ENCODE measurements at places on chromosomes 7 and 10.

GRCh38 chr7:144019457-144019856 lies 19.3 kb downstream of the OR6B1 start:
- no peak for DNase-seq

DNA sequence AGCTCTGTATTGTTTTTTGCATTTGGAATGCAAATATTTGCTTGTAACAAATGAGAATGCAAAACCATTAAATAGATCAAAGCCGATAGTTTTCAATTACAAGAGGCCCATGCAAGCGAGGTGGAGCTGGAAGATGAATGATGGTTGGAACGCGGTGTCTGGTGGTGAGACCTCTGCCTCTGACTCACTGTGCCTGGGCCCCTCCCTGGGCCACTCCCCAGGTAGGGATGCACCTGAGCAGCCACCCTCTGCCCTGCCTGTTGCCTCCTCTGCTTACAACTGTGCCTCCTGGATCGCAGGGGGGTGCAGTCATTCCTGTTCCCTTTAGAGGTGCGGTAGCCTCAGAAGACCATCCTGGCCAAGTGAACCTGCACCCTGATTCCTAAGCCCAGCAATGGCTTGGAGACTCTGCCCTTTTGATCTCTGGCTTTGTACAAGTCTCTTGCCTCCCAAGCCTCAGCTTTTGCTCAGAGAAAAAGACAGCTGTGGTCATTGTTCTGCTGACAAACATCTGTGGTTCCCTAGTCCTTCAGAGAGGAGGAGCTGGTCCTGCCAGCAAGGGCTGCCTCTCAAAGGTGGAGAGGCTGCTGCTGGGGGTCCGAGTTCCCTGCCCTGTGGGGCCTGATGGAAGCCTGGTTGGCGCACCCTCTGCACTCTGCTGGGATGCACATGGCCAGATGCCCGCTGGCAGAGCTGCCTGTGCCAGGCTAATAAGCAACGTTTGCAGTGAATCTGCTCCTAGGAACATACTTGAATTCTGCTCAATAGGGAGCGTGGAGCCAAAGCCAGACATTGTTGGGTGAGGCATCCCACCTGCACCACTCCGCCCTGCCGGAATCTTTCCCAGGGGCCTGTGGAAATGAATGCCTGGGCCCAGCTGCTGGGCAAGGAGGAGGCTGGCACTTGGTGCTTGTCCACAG lies 126.3 kb upstream of the TCERG1L start:
- DNase-seq: no peak

DNA sequence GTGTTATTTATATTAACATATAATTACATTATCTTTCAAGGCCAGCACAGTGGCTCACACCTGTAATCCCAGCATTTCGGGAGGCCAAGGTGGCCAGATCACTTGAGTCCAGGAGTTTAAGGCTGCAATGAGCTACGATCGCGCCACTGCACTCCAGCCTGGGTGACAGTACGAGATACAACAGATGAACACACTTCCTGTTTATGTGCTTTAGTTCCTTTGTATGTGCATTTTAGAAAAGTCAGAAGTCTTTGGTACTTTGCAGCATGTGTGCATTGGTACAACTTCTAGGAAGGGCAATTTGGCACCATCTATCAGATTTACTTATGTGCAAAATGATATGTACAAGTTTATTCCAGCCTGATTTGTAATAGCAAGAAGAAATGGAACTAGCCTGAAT lies 13.3 kb downstream of the SLC35G1 start:
- no peak for DNase-seq

- DNase-seq: no peak
Observed at GRCh38 chr10:11581213-11581612, 30.2 kb downstream of the USP6NL start.

DNA sequence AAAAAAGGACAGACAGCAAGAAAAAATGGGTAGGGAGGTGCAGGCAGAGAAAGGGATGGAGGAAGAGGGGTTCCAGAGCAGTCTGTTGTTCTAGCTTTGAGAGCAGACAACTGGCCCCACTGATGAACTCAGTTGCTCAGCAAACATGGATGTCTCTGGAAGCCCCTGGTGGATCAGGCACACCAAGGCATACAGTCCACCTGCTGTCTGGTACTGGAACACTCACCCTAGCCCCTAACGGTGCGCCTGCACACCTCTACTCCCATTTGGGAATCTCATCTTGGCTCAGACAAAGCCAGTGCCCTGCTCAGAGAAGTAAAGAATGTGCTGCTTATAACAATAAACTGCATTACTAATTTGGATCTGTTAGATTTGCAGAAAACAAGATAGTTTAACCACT lies 7.7 kb downstream of the MACROH2A2 start:
- DNase-seq: no peak

- DNase-seq: no peak
Observed at GRCh38 chr7:37484426-37485073, 35.9 kb upstream of the ELMO1 start.

GRCh38 chr10:112790921-112791320 lies 159.1 kb upstream of the TCF7L2 start:
- DNase-seq: no peak

All from stimulated activated CD8-positive, alpha-beta memory T cell treated with anti-CD3 and anti-CD28 coated beads, Interleukin-15, amount 100 ng/mL, for 24 hours (primary cell).